Muscle of arm (tissue), 14 donors: ENCODE measurements at places on chromosomes 3 and 15. TPM values are rescaled to one million over a fixed set of nuclear protein-coding genes. Genes with fewer than 3 reads are reported as not detected.

- no peak for DNase-seq
Measured at GRCh38 chr15:91249591-91249990, 149.5 kb downstream of the SV2B start.

DNA sequence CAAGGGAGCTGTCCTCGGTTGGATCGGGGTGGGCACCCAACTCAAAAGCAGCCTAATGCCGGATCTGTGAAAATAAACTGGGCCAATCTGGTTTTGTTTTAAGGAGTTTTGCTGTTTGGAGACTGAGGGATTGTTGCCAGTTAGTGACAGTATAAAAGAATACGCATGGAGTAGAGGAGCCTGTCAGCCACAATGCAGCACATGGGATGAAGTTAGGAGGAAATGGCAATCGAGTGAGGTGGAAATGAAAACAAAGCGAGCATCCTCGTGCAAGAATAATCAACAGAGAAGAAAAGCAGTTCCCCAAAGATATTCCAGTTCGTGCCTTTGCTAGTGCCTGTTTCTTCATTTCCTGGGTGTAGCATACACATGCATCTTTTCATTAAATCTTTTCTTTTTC is 108.4 kb upstream of the RORA start:
- DNase-seq = no peak

GRCh38 chr3:177358977-177359592 is 161.8 kb upstream of the TBL1XR1 start:
- no peak for DNase-seq

- no peak for DNase-seq
Measured at GRCh38 chr15:83200162-83200561, 7.5 kb downstream of the HDGFL3 start.

DNA sequence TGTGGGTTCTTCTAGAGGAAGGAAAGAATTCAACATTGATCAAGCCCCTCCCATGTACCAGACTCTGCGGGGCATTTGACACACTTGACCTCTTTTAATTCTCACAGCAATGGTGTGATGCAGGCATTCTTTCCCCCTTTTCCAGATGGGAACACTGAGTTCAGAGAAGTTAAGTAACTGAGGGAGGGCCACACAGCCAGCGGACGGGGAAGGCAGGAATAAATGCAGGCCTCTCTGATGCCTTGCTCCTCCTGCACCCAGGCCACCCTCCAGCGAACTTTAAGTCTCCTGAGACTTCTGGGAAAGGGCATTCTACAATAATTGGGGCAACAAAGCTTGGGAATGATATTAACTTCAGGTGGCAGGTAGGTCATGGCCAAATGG is 227.4 kb downstream of the UACA start:
- no peak for DNase-seq

DNA sequence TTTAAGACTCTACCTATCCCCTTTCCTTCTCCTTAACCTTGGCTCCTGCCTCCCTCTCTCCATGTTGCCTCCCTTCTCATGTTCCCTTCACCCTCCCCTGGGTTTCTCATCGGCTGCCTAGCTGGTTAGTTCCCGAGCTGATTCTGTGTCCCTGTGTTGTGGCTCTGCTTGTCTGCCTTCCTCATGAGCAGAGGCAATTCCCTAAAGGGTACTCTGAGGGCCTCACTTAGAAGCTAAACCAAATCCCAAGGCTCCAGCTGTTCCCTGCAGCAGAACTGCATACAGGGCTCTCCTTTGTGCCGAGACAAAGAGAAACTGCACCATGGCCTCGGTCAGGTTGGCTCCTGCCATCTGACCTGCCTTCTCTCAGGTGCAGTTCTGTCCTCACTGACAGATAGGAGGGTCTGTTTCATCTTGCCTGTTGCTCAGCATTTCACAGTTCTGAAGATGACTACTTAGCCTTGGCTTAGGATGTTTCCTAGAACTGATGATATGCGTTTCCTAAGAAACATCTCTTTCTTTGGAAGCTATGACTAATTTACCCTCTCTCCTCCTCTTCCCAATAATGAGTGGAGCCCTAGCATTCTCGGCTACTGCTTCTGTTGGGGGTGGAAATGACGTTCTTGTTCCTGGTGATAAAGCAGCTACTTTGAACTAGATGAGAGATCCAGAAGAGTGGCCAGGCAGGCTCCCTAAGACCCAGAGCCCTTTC is 27.1 kb downstream of the DUOX1 start:
- no peak for DNase-seq

GRCh38 chr3:33438881-33439545 is 1.2 kb downstream of the UBP1 start:
- peak; percentile 12 for DNase-seq

- no peak for DNase-seq
Measured at GRCh38 chr3:113287111-113287802, 75.9 kb downstream of the BOC start.

- no peak for DNase-seq
Measured at GRCh38 chr3:122691195-122691594, 10.6 kb downstream of the PARP14 start.

DNA sequence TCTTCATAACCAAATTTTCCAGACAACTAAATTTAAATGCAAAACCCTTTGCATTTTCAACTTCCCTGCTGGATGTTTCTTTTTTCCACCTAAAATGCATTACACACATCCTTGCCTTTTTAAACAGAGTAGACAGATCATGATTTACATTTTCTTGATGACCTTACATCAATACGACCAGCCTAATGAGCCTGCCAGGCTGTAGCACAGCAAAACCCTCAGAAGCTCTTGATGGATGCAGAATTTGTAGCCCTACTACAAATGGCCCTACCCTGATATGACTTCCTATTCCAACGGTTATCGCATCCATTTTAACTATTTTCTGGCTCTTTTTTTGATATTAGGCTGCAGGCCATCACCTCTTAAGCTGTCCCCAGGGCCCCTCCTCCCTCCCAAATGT is 66.3 kb downstream of the NTRK3 start:
- DNase-seq = no peak

GRCh38 chr3:15281817-15282216 is 50.6 kb downstream of the SH3BP5 start:
- no peak for DNase-seq

DNA sequence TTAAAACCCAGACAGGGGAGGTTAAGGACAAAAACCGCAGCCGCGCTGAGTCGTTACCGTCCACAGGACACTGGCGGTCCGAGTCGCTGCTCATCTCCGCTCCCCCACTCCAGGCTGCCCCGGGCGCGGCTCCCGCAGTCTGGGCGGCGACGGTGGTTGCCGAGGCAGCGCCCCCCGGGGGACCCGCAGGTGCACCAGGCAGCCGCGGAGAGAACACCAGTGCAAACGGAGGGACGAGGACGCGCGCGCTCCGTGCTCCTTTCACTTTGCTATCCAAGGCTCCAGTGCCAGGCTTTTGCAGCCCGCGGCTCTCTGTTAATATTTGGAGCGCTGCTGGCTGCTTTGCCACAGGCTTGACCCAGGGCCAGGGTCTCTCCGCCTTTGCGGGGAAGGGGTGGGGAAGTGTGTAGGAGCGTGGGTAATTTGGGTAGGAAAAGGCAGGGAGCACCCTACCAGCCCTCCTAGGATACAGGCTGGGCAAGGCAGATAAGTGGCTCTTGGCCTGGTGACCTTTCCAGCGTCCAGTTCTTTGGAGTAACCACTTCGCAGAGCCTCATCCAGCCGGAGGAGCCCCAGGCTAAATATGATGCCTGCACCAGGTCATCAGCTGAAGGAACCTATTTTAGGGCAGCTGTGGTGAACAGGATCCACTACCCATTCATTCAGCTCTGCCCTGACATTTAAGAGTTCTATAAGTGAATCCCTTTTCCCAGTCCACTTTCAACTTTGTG is at the start of gene GADL1:
Gene GADL1 (minus strand): TSS at position 141 of the 731 bp plus-strand sequence. CDS start 47 bp downstream, at position 94.
- DNase-seq = peak; percentile 16

DNA sequence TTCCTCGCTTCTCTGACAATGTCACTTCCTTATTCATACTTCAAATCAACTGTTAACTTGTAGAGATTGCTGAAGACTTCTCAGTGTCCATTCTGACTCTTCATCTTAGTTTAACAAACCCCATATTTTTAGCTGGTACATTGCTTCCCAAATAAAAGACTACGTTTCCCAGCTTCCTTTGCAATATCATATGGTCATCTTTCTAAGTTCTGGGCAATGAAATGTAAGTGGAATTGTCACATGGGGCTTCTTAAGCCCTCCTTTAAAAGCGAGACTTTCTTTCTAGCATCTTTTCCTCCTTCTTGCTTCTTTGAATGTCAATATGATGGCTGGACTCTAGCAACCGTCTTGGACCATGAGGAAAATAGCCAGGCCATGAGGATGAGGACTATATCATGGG is 239.0 kb downstream of the ZNF621 start:
- no peak for DNase-seq

GRCh38 chr3:66642019-66642418 is 141.2 kb upstream of the LRIG1 start:
- DNase-seq = no peak

- DNase-seq = no peak
Measured at GRCh38 chr3:55723653-55724406, 236.7 kb upstream of the WNT5A start.

DNA sequence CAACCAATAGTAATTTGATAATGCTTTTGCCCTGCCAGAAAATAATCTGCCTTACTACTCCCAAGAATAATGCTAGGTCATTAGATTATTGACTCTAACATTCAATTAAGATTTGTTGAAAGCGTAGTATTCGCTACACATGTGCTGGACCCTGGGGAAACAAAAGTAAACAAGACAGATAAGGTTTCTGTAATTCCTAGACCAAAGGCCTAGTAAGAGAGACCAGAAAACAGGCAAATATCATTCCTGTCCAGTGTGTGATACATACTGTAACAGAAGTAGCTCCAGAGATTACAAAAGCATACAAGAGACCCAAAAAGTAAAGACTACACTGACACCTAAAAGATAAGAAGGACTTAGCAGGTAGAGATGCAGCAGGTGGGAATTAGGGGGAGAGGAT is 60.8 kb downstream of the PLOD2 start:
- DNase-seq = no peak

GRCh38 chr3:184355261-184356040 is 6.0 kb downstream of the CLCN2 start:
- no peak for DNase-seq

- no peak for DNase-seq
Measured at GRCh38 chr3:143334231-143334630, 214.7 kb downstream of the CHST2 start.

DNA sequence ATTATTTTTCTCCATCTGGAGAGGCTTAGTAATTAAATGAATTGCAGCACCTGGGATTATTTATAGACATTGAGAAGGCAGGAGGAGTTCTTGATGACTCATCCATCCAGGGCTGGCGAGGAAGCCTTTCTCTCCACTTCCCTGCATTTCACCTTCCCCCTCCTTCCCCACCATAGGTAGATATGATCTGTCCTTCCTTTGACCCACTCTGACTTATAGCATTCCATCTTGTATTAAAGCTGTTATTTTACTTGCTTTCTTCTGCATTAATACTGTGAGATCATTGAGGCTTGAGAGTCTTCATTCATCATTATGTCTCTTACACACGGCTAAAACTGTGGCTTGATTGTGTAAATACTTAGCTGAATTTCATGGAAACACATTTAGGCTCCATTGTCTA is 288.8 kb downstream of the FEZF2 start:
- DNase-seq = no peak

DNA sequence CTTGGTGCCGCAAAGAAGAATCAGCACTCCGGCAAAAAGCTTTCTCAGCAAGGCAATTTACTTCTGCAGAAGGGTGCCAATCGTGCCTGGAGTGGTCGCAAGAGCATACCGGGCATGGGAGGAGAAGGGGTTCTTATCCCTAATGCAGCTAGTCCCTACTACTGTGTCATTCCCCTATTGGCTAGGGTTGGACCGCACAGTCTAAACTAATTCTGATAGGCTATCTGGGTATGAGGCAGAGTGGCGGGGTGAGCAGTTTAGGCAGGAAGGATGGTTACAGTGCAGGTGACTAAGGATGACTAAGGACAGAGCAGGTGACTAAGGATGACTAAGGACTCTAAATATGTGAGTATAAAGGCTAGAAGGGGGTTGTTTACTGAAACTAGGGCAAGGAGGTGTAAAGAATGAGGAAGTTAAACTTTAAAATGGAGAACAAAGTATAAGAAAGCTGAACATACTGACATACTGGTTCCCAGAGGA is 52.9 kb downstream of the PGBD4 start:
- no peak for DNase-seq

DNA sequence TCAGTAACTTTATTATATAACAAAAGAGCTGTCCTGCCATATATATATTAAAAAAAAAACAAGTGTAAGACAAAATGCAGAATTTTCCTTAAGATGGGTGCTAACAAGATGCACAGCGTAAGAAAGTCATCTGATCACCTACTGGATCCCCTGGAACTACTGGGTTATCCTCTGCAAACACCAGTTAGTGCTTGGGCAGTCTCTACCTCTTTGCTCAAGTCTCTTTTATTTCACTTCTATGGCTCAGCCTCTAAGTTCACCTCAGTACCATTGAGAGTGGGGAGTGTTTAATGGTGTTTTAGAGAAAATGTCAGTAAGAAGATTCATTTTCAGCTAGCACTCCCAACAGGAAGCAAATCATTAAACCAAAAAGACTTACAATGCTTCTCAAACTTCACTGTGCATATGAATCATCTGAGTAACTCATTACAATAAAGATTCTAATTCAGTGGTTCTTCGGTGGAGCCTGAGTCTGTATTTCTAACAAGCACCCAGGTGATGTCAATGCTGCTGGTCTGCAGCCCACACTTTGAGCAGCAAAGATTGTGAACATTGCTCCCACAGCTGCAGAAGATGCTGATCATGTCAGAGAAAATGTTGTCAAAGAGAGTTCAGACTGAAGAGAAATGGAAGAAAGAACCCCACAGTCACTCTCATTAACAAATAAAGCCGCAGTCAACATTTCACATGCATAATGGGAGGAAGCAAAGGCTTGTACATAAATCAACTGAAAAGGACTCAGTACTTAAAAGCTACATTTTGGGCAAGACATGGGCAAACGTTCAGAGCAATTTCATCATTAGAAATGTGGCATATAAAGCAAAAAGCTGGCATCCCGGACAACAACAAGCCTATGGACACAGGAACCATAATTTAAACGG is 227.1 kb upstream of the ATP11B start:
- no peak for DNase-seq

Gene MRAS
- 33.5 TPM for polyA plus RNA-seq

Gene RBP2
- 0.26 TPM for polyA plus RNA-seq

Gene IQCH
- polyA plus RNA-seq = 0.82 TPM

Gene INSYN1
- polyA plus RNA-seq = 2.7 TPM

Gene ADGRG7
- 0.21 TPM for polyA plus RNA-seq

Gene MOBP
- polyA plus RNA-seq = 0.32 TPM

Gene KBTBD8
- polyA plus RNA-seq = 4.6 TPM

Gene PLSCR2
- 0.37 TPM for polyA plus RNA-seq

Gene TBCCD1
- polyA plus RNA-seq = 12.4 TPM

Gene SLC22A13
- 0.15 TPM for polyA plus RNA-seq

Gene WDR49
- 0.11 TPM for polyA plus RNA-seq

Gene SRGAP3
- polyA plus RNA-seq = not detected

Gene FBXL2
- 8.3 TPM for polyA plus RNA-seq

Gene ARPP21
- 88.7 TPM for polyA plus RNA-seq
